ENCODE measurements at places on chromosomes 11 and 22. TPM values are rescaled to one million over a fixed set of nuclear protein-coding genes. Genes with fewer than 3 reads are reported as not detected.

Gene GGTLC2
- total RNA-seq: not detected

Gene CRYBB2
- not detected for total RNA-seq

Gene OR5B21
- not detected for total RNA-seq

Gene SCUBE1
- total RNA-seq: 6.0 TPM

Gene RNF121
- 74.6 TPM for total RNA-seq

Gene SMC1B
- not detected for total RNA-seq

GRCh38 chr11:55697817-55698216, 35.8 kb downstream of the OR4C6 start:
- no peak for DNase-seq

GRCh38 chr11:2940921-2941821, 12.0 kb upstream of the PHLDA2 start:
- no peak for DNase-seq

GRCh38 chr22:31575190-31575589, 78.9 kb downstream of the SFI1 start:
- no peak for DNase-seq

DNA sequence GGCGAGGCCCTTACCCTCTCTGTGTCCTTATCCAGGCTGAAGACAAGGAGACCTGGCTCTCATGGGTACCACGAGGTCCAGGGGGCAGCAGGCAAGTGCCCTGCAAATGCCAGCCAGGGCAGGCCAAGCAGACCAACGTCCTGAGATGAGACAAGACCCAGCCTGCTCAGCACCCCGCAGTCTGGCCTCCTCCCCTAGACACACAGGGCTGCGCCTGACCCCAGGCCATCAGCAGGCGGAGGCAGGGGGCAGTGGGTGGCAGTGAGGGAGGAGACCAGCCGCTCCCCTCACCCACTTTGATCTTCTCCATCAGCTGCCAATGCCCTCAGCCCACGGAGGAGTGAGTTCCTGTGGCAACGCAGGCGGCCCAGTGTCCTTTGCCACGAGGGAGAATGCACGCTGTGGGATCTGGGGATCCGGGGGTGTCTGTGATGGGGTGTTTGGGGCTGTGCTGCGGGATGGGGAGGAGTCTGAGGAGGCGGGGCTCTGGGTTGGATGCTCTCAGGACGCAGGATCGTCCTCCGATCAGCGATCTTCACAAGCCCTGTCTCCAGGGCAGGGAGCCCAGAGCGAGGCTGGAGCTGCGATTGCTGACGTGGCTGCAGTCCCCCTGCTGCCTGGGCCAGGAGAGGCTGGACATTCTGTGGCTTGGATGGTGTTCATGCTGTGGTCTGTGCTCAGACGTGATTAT, 30.5 kb upstream of the PPARA start:
- DNase-seq: no peak

GRCh38 chr11:121802542-121802941, 313.5 kb downstream of the BLID start:
- no peak for DNase-seq

DNA sequence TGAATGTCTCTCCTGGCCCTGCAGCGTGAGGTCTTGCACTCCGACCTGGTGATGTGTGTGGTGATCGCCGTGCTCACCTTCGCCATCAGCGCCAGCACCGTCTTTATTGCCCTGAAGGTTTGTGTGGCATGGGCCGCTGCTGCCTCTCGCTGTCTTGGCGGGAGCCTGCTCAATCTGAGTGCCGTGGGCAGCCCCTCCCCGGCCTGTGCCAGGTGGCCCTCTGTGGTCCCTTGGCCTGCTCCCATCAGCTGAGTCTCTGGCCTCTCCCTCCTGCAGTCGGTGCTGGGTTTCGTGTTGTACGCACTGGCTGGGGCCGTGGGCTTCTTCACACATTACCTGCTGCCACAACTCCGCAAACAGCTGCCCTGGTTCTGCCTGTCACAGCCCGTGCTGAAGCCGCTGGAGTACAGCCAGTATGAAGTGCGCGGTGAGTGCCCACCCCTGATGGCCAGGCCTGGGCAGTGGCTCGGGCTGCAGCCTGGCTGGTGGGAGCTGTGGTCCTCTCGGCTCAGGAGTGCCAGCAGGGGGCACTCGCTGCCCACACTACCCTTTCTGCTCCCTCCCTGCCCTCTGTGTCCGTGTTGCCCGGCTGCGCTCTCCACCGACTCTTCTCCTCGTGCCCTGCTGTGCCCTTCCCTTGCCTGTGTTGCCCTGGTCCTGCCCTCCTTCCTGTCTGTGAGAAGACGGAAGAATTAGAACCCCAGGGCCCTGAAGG, 10.2 kb downstream of the PCNX3 start:
- DNase-seq: no peak

DNA sequence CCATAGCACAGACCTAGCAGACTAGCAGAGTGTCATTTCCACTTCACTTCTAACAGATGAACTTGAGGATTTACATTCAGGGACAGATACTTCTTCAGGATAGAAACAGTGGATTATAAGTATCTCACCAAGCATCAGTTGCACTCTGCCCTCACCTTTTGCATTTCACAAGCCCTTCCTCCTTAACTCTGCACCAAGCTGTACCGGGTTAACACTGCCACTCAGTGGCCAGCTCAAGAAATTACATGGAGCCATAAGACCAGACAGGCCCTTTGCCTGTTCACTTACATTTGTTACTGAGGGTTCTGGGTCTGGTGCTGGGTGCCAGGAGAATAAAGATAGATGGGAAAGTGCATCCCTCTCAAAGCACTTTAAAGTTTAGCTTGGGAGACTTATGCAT, 309.8 kb downstream of the SHANK2 start:
- DNase-seq: no peak

Data from thoracic aorta (tissue), 2 donors.